ENCODE measurements at places on chromosomes 4 and X.

DNA sequence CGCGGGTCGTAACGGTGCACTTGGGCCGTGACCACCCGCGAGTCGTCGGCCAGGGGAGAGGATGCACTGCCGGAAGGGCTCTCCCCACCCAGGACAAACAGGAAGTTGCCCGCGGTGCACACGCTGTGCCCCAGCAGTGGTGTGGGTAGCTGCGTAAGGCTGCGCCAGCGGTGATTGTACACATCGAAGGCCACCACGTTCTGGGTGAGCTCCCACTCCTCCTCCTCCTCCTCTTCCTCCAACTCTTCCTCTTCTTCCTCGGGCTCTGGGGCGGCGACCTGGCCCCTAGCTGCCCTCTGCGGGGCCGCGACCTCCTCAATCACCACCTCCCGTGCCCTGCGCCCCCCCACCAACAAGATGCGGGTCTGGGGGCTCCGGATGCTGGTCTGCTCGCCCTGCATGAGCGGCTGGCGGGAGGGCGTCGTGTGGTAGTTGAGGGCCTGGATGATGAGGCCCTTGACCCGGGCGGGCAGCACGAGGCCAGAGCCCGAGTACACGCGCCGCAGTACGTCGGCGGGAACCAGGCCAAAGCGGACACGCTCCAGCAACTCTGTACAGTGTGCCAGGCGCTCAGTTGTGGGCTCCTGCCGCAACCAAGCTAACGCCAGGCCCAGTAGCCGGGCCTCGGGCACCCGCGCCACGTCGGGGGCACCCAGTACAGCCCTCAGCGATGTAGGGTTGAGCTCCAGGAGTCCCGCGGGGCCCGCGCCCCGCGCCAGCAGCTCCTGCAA is 1.4 kb downstream of the KLHL34 start:
- DNase-seq, result no peak

DNA sequence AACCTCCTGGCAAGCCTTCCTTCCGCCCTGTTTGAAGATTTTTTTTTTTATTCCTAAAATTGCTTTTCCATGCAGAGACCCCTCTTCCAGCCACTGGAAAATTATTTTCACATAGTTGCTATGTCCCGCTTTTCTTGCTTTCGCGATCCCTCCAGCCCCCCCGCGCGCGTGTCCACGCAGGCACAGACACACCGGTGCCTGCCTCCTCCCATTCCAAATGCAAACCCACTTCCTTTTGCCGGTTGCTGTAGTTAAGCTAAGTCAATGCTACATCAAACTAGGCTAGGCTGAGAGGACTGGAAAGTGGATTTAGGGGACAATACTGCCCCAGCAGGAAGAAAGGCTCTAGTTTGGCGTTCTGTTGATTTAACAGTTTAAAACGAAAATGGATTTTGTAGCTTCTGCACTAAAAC is 111.0 kb downstream of the DHX15 start:
- DNase-seq, result no peak

GRCh38 chr4:100894339-100894870 is 376.6 kb upstream of the EMCN start:
- no peak for DNase-seq

DNA sequence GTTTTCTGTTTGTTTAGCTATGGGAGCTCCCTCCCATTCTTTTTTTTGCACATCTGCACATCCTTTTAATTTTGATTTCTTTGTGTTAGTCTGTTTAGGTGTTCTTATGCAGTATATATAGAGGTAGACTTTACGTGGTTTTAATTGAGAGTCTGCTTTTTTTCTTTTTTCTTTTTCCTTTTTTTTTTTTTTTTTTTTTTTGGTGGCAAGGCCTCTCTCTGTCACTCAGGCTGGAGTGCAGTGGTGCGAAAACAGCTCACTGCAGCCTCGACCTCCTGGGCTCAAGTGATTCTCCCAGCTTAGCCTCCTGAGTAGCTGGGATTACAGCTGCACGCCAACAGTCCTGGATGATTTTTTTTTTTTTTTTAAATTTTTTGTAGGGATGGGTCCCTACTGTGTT is 68.2 kb downstream of the FAM193A start:
- no peak for DNase-seq

GRCh38 chr4:53716011-53716410 is 124.7 kb upstream of the LNX1 start:
- DNase-seq, result no peak

All from activated CD4-positive, alpha-beta T cell treated with anti-CD3 and anti-CD28 coated beads, Interleukin-2, amount 50 U/mL, for 1 hour (primary cell).